ENCODE measurements at places on chromosomes 1 and 21.

GRCh38 chr1:180503280-180503862 is 994 bp upstream of the ACBD6 start:
- DNase-seq = no peak

DNA sequence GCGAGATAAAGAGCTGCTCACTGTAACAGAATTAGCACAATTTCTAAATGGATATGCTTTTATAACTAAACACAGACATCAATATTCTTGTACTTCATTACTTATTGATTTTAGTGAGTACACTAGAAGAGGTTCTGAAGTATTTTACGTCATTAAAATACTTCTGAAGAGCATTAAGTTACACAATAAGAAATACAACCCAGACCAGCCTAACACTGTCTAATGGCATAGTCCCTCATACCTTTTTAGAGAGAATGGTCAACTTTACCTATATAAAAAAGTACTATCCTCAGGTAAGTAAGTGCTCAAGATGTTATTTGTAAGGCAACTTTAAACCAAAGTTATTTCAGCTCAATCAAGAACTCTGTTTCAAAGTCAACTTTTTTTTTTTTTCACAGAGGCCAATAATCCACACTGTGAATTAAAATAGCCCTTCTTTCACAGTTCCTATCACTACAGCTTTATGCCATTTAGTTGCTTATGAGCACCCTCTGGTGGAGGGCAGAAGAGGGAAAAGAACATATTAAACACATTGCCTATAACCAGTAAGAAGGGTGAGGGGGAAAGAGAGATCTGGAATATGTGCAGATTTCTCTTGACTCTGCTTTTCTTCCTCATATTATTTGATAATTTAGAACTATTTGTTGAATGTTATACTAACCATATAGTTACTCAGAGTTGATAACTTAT is 182.1 kb upstream of the DMRTA2 start:
- no peak for DNase-seq

DNA sequence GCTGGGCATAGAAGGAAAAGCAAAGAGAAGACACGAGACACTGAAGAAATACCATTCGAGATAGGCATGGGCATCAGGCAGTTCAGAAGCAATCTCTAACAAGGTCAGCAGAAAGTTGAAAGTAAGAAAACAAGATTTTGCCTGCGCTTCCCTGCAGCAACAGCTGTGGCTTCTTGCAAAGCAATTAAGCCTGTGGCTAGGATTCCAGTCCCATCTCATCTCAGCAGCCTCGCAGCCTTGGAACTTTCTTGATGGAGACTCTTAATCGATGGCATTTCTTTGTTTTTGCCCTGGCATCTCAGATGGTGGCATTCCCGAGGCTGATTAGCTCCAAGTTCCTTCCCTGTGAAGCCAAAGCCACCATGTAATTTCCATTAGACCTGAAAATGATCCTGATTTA is 64.6 kb upstream of the SPAG17 start:
- no peak for DNase-seq

DNA sequence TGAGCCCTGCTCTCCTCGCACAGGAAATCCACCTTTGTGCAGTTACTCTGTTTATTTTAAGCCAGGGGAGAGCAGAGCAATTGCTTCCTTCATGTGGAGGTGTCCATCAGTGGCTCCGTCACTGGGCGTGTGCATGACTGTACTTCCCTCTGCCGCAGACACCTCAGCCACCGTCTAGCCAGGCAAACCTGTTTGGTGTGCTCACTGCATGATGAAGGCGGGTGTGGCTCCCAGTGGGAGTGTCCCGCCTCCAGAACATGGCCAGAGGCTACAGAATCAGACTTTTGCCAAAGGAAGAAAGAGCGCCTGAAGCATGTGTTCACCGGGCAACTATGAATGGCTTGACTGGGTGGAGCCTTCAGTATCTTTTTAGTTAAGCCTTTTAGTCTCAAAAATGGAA is 26.1 kb upstream of the LAMC2 start:
- DNase-seq = peak; percentile 90

GRCh38 chr1:23634840-23635651 is 56.6 kb upstream of the RPL11 start:
- DNase-seq = peak; percentile 49

All from Peyer's patch (tissue), 4 donors.